Activated CD4-positive, alpha-beta T cell treated with anti-CD3 and anti-CD28 coated beads, Interleukin-2, Interleukin-6, amounts not matched to agents 100 ng/mL and 50 ng/mL, durations not matched to agents 16 hours and 8 hours (primary cell): ENCODE measurements at places on chromosomes 13 and 19.

- DNase-seq = no peak
These were observed 15.1 kb downstream of the CRTC1 start for GRCh38 chr19:18698321-18699167.

- DNase-seq = no peak
These were observed 17.4 kb downstream of the KLK2 start for GRCh38 chr19:50890422-50891252.

- no peak for DNase-seq
These were observed 49.9 kb downstream of the GNG7 start for GRCh38 chr19:2652504-2653099.

DNA sequence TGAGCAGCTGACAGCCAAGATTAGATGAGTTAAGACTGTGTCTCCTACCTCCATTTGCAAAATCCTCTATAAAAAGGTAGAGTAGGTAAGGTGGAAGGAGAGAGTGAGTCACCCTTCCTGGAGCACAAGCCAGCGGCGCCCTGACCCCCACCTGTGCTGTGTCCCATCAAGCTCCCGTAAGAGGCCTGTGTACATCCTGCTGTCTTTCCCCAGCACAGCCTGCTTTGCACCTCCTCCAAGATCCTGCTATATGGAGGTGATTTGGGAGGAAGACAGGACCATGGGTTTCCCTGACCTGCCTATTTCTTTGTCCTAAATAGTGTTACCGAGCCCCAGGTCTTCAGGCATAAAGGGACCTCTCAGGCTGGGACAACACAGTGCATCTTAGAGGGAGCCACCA lies 62.3 kb upstream of the UQCRFS1 start:
- no peak for DNase-seq

GRCh38 chr19:18456974-18457373 lies 19.0 kb upstream of the ISYNA1 start:
- DNase-seq = no peak
